ENCODE measurements at places on chromosomes 2 and 18.

DNA sequence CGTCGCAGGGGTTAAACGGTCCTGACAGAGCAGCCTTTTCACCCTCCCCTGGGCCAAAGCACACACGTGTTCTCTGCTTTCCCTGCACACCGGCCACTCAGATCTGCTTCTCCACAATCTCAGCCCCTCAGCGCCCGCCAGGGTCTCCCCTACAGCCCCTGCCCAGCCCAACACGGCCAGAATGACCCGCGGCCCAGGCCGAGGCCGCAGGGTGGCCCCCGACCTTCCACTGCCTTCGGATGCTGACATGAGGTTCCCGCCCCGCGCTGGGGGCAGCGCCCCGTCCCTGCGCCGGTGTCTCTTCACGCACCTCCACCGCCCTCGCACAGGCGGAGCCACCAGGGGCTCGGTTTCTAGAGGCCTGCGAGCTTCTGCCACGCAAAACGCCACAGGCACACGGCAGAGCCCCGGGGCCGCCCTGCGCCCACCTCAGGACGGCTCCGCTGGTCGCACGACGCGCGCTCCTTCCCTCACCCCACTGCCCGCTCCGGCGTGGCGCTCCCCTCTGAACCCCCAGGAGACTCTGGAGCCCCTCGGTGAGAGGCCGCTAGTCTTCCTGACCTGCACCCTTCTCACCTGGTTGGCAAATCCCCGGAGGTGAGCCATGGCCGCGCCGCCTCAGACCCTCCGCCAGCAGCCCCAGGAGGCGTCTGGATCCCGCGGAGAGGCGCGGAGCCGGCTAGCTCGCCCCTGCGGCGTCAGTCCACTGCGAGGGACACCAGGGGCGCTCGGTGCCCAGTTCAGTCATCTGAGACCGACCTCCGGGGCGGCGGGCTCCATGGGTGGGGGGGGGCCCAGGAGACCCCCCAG lies 749 bp downstream of the STK25 start:
- DNase-seq: no peak

- no peak for DNase-seq
Measured at GRCh38 chr18:6221602-6222014, 193.1 kb downstream of the L3MBTL4 start.

DNA sequence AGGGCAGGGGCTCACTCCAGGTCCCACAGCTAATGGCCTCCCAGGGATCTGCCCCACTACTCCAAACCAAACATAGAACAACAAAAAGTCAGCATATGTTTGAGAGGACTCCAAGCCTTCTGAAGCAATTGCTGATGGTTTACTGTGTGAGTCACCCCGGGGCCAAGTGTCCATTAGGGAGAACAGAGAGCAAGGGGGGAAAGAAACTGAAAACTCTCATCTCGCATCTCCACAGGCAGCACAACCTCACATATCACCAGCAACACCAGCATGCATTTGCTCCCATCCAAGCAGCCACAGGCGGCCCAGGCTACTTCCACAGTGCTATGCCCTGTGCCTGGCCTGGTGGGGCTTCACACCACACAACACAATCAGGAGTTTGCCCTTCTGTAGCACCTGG lies 39.1 kb downstream of the CYRIA start:
- no peak for DNase-seq

DNA sequence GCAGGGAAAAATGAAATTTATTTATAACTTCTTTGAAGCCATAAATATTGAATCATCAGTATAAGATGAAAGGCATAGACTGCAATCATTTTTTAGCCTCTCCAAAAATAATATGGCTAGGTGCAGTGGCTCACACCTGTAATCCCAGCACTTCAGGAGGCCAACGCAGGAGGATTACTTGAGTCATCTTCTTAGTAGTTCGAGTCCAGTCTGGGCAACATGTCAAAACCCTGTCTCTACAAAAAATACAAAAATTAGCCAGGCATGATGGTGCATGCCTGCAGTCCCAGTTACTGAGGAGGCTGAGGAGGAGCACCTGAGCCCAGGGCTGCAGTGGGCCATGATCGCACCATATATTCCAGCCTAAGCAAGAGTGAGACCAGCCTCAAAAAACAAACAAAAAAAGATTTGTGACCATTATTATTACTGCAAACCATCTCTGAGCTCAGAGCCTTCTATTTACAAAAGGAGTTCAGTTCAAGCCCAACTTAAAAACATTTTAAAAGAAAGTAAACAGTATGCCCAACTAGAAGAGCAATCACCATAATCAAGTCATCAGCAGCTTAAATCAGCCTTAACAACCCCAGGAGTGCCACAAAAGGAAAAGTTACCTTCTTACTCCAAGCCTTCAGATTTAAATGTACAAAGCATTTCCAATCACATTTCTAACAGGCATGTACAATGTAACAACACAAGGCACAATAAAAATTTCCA lies 37.5 kb downstream of the KCNG3 start:
- DNase-seq: no peak

- DNase-seq: no peak
Measured at GRCh38 chr2:16334886-16335603, 330.6 kb downstream of the CYRIA start.

DNA sequence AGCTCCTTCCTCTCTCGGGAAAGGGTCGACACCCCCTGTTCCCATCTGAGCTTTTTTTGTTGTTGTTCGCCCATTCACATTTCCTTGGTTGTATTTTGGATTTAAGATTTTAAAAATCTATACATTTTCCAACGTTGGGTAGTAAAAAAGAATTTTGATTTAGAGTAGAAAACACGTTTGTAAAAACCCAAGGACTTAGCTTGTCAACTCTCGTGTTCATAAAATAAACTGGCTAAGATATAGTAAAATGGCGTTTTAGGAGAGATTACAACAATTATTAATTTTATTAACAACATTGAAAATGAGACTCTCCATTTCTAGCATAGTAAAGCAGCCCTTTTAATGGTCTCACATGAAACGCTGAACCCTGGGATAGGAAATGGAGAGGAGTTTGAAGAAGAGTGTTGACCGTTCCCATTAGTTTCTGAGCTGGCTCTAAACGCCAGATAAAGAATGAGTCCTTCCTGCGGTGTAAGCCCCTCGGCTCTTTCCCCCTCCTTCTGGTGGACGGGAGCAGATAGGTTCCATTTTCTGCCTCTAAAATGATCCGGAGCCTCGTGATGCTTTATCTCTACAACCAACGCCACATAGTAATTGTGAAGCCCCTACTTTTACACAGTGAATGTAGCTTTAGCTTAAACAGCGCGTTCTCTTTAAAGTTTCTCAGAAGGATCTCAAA lies 24.0 kb upstream of the ZNF516 start:
- no peak for DNase-seq

- DNase-seq: no peak
Measured at GRCh38 chr2:215900843-215901242, 112.5 kb downstream of the MREG start.

- DNase-seq: no peak
Measured at GRCh38 chr2:173346035-173346434, 8.6 kb upstream of the CDCA7 start.

DNA sequence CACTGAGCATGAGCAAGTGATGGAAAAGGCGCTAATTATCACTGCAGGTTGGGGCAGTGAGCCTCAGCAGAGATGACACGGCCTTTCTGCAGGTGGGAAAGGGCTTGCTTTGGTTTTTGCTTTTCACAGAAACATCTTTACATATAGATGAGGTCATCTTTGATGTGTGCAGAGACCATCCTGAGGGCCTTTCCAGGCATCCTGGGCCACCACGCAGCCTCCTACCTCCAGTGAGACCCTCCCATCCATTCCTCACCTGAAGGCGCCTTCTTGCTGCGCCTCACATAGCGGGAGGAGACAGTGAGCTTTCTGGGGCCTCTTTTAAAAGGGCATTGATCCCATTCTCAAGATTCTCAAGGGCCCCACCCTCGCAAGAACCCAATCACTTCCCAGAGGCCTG lies 235.3 kb upstream of the RAB6C start:
- no peak for DNase-seq

DNA sequence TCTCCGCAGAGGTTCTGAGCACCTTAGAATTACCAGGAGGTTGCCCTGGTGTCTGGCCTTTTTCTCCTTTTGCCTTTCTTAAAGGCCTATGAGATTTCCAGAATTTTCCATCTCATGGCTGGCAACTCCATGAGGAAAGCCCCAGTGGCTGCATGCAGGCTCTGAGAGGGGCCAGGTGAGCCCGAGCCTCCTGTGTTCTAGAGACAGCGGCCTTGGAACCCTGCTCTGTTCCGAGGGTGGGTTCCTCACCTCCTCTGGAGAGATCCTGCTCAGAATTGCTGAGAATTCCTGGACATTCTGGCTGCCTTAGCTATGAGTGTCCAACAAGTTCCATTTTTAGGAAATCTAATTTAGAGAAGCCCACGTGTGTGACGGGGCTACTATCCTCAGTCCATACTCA lies 35.7 kb upstream of the HPCAL1 start:
- DNase-seq: no peak

GRCh38 chr2:25497918-25498407 lies 156.2 kb upstream of the DNMT3A start:
- DNase-seq: no peak

- no peak for DNase-seq
Measured at GRCh38 chr18:45379903-45380302, 235.4 kb upstream of the SLC14A2 start.

GRCh38 chr2:1140389-1141003 lies 189.8 kb downstream of the SNTG2 start:
- peak; percentile 30 for DNase-seq

GRCh38 chr2:13121096-13121495 lies 404.4 kb downstream of the TRIB2 start:
- no peak for DNase-seq

GRCh38 chr2:205758051-205758450 lies 75.8 kb downstream of the NRP2 start:
- no peak for DNase-seq

DNA sequence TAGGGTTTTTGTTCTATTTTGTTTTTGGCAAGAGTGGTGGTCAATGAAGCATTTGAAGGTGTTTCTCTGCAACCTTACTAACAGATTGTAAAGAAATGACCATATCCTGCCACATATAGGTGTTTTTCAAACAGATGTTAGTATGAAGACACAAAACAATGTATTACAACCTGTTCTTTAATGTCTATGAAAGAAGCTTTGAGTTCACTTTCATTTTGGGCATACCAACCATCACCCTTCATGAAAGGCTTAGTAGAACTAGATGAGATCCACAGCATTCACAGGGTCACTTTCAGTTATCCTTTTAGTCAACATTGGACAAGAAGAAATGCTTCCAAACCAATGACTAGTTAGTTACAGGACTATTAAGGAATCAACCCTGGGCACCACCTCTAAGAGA lies 95.1 kb downstream of the EHBP1 start:
- DNase-seq: no peak

- DNase-seq: no peak
Measured at GRCh38 chr2:133378928-133379549, 189.2 kb downstream of the NCKAP5 start.

- no peak for DNase-seq
Measured at GRCh38 chr2:26352892-26353291, 6.3 kb upstream of the ADGRF3 start.

- no peak for DNase-seq
Measured at GRCh38 chr2:135257383-135258090, 205.4 kb downstream of the RAB3GAP1 start.

DNA sequence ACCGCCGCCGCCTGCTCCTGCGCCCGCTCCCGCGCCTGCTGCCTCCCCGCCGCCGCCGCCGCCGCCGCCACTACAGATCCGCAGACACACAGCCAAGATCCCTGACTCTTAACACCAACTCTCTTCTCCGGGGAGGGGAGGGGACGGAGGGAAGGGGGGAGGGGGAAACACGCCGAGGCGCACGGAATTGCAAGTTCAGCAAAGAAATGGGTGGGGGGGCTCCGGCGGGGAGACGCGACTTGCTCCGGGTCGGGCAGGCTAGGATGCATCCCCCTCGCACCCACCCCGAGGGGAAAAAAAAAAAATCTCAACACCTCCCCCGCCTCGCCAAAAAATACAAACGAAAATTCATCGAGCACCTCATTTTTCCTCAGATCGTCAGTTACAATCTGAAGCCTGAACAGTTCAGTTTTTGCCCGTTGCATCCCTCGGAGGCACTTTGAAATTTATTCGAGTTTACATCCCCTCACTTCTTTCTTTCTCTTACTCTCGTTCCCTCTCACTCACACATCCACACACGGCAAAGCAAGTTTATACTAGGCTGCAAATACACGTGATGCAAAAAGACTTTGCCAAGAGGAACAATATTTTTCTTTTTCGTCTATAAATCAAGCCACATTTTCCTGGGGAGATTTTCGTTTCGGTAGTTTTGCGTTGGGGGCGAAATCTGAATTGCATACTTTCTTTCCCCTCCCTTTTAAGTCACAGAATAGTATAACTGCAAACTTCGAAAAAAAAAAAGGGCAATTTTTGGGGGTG lies at the start of gene TCF4:
Gene TCF4 (minus strand): TSS at position 82 of the 759 bp plus-strand sequence. CDS start 1,076 bp downstream, outside the sequence.
- peak; percentile 22 for DNase-seq

GRCh38 chr18:12776821-12777471 lies 74.1 kb downstream of the PSMG2 start:
- no peak for DNase-seq

GRCh38 chr2:52956766-52957165 lies 810.8 kb upstream of the CHAC2 start:
- no peak for DNase-seq

- no peak for DNase-seq
Measured at GRCh38 chr2:28344756-28345373, 47.8 kb upstream of the FOSL2 start.

DNA sequence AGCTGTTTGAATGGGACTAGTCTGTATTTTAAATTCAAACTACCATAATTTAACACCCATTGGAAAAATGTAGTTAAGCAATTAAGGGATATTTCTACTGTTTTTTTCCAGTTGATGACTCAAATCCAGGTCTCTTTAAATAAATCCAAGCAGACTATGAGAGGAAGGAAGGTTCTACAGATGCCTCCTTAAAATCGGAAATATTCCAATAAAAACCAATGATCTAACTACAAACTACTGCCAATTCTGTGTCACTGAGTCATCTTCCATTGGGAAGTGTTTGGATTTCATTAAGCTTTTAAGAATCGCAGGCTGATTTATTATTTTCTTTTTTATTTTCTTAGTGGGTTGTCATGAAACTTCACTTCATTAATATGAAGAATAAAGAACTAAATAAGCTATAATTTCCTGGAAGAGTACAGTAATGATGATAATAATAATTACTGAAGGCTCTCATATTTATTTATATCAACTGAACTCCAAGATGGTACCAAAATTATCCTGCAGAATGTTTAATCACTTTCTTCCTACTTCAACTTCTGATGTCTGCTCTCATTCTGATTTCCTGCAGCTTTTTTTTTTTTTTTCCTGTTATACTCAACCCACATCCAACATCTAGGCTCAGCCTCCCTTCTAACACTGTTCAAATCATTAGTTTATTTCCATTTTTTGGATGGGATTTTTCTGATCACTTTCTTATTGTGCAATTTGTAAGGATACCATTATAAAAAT lies 166.3 kb upstream of the FN1 start:
- DNase-seq: no peak

- no peak for DNase-seq
Measured at GRCh38 chr2:18656048-18656447, 66.7 kb upstream of the NT5C1B start.

- DNase-seq: no peak
Measured at GRCh38 chr18:61694236-61694635, 198.6 kb downstream of the RNF152 start.

DNA sequence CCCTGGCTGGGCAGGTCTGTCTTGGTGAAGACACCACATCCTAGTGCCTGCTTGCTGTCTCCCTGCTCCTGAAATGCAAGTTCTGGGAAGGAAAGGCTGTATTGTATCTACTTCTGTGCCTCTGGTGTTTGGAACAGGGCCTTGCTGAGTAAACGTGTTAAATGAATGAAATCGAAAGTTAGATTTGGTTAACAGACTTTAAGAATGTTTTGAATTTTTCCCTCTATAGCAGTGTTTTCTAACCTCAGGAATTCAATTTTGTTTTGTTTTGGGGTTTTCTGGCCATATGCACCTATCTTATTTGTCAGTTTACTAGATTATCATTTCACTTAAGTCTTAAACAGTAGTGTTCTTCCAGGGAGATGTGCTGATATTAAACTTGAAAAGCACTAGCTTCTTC lies 20.7 kb downstream of the FARP2 start:
- no peak for DNase-seq

All from Jurkat, Clone E6-1 (cell line).